Activated B cell treated with CpG ODN at 0.5 μM for 24 hours (primary cell): ENCODE measurements at places on chromosomes 1 and 21.

DNA sequence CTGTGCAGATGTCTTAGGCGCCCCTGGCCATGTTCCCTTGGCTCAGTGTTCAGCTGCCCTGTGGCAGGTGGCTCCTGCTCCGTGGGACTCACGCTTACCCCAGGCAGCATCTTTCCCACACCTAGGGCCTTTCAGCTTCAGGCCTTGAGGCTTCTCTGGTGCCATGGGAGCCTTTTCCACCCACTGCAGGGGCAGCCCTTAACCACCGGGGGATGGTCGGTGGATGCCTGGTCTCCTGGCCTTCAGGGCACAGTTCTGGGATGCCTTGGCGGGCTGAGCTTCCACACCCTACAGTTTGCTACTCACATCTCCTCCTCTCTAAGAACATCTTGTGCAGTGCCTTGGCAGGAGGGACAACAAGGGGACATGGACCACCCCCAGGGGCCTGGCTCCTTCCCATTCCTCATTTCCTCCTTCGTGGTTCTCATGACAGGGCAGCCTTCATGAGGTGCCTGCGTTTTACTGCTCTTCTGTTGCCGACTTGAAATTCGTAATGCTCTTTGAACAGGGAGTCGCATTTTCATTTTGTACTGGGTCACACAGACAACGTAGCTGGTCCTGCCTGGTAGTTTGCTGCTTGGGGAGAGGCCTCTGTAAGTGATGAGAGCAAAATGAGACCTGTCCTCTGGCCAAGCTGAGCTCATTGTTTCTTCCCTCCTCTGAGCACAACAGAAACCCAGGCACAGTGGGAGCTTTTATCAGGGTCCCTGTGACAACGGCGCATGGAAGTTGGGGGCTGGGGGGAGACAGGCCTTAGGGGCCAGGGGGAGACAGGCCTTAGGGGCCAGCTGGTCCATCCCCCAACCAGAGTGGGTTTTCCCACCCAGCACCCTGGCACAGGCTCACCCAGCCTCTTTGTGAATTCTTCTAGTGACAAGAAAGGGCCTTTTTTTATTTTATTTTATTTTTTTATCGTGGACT, 62.0 kb upstream of the NEK2 start:
- no peak for DNase-seq

GRCh38 chr1:35120458-35121133, 41.4 kb downstream of the ZMYM1 start:
- peak; percentile 20 for DNase-seq

DNA sequence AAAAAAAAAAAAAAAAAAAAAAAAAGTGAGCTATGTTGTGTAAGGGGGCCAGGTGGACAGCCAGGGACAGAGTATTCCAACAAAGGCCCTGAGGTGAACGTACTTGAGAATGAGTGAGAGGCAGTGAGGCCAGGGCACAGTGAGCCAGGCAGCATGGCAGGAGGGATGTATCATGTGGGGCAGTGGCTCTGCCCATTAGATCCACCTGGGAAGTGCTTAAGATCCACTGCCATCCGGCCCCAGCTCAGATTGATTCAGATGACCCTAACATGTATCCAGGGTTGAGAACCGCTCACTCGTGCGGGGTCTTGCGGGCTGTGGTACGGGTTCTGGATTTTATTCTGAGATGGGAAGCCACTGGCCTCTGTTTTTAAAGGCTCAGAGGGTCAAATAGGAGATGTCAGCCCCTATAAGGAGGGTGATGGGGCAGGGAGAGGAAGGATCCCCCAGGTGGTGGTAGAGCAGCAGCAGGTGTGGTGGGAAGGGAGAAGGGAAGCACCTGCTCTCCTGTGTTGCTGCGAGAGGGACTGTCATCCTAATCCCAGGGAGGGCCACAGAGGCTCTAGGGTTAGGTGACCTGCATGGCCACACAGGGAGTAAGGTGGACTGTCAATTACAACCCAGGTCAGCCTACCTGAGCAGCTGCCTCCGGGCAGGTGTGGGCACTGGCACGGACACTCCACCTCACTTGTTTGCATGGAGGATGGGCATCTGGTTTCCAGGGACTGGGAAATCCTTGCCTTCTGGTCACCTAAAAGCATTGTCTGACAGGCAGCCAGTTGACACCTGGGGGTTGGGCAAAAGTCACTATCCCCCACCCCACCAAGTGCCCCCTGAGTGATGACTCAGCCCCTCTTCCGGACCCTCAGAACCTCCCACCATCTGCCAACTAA, 31.6 kb downstream of the CDK18 start:
- DNase-seq: peak; percentile 1

GRCh38 chr1:2384941-2385481, 6.3 kb downstream of the MORN1 start:
- DNase-seq: no peak

DNA sequence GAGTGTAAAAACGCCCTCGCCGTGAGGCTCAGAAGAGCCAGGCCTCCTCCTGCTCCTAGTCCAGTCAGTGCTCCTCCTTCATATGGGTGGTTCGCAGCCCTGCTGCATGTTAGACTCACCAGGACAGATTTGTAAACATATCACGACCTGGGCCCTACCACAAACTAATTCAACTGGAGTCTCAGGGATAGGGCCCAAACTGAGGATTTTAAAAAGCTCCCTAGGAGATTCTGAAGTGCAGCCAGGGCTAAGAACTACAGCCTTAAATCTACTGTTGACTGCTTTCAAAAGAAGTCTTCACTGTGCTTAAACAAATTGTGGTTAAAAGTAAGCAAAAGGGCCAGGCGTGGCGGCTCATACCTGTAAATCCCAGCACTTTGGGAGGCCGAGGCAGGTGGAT, 57.0 kb downstream of the CAMTA1 start:
- no peak for DNase-seq

DNA sequence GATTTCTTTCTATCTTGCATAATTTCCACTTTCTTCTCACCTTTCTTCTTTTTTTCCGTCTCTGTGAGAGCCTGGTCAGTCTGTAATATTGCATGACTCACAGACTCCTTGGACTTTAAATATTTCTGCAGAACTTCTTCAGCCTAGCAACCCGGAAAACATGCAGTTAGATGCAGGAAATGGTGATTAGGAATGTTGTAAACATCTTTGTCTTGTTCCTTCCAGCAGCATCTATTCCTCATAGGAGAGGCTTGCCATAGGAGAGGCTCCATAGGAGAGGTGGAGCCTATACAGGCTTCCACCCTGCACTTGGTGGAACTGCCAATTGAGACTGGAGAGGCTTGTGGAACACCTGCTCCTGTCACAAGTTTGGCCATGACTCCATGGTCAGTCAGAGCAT, 10.0 kb downstream of the GBP5 start:
- no peak for DNase-seq

- DNase-seq: peak; percentile 33
Observed at GRCh38 chr1:241356519-241357365, at the start of gene RGS7. TSS of gene RGS7 (minus strand) at chr1:241357205.

DNA sequence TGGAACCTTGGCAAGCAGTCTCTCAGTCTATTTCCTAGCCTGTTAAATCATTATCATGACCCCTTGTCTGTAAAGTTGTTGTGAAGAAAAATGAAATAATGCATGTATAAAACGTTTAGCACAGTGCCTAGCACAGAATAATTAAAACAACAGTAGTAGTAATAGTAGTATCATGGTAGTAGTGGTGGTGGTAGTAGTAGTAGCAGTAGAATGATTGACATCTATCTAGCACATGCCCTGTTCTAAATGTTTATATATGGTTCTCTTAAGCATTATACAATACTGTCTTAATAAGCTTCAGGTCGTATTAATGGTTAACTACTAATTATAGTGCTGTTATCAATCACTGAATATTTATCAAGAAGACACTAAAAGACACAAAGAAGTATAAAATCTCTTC, 46.7 kb downstream of the GPR3 start:
- DNase-seq: no peak

DNA sequence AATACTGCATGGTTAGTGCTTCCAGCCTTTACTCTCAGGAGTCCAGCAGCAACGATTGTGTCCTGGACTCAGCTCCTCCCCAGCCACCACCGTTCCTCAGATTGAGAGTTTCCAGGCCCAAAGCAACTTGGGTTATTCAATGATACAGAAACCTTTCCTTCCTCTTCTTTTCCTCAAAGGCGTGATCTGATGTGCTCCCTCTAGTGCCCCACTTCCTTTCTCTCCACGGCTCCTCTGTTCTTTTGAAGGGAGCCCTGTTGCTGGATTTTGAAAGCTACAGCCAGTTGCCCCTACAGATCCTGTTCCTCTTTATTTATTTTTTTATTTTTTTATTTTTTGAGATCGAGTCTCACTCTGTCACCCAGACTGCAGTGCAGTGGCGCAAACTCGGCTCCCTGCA, 14.1 kb downstream of the CRP start:
- no peak for DNase-seq

DNA sequence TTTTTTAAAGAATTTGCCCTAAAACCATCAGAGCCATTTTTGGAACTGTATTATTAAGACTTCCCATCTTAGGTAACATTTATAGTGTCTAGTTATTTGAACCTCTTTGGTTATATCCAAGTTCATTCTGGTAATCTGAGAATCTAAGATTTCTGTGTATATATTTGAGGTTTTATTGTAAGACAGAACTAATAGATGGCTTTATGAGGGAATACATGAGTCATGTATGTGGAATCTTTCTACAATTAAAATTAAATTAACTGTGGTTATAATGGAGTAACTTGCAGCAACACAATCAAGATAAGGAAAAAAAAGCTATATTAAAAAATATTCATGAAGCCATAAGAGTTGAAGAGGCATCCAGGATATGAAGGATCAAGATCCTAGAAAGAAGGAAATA, 92.1 kb downstream of the UBE2U start:
- no peak for DNase-seq

DNA sequence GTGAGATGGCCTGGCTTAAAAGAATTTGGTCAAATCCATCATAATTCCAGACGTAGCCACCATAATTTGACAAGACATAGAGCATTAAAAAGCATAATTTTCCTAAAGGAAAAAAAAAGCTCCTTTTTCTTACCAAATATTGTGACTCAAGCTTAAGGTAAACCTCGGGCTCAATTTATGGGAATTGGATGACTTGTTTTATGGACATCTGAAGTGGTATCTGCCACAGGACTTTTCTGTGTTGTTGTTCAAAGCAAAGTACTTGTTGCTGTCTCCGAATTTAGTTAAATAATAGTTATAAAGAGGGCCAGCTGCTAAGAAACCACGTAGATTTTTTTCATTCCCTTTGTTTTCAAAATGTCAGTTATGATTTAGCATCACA, 1.1 kb downstream of the MPZL1 start:
- no peak for DNase-seq

DNA sequence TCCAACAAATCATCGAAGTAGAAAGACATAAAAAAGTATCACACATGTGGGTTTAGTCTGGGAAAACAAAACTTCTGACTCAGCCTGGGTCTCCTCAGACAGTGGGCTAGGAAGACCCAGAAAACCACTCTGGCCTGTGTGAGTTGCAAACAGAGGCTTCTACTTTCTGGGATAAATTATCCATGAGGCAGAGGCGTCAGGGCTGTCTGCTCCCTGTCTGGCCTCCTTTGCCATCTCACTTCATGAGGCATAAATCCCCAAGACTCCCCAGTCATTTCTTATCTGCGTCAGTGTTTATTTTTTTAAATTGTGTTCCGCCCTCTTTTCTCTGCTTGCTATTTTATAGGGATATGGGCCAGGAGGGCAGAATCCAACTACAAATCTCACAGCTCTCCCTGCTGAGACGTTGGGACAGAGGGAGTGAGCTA, 80.6 kb upstream of the TRABD2B start:
- DNase-seq: no peak

DNA sequence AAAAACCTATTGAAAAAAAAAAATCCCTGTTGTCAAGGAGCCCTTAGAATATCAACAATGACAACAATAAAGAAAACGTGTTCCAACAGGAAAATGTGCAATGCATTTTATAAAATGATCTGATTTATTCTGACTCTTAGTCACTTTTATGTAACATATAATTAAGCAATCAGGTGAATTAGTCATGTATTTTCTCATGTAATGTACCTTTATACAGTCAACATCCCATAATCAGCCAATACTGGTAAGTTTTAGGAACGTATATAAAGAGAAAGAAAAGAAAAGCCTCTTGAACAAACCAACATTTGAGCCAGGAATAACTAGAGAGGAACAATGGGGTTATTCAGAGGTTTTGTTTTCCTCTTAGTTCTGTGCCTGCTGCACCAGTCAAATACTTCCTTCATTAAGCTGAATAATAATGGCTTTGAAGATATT, at the start of gene CLCA4:
CLCA4 (plus strand) TSS at position 292 of the 435 bp plus-strand sequence; CDS start at position 334, 42 bp downstream.
- no peak for DNase-seq

- DNase-seq: no peak
Observed at GRCh38 chr1:27339213-27339612, 2.6 kb upstream of the SYTL1 start.

DNA sequence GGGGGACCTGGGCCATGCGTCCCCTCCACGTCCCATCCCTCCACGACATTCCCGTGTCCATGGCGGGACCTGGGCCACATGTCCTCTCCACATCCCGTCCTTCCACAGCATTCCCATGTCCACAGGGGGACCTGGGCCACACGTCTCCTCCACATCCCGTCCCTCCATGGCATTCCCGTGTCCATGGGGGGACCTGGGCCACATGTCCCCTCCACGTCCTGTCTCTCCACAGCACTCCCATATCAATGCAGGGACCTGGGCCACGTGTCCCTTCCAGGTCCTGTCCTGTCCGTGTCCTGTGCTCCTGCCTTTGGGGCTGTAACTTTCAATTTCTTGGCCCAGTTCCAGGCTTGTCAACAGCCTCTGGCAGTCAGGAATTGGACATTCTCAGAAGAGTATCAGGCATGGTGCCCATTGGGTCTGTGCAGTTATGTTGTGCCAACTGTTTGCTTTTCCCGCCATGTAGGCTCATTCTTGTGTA, 47.1 kb downstream of the WNT9A start:
- no peak for DNase-seq

DNA sequence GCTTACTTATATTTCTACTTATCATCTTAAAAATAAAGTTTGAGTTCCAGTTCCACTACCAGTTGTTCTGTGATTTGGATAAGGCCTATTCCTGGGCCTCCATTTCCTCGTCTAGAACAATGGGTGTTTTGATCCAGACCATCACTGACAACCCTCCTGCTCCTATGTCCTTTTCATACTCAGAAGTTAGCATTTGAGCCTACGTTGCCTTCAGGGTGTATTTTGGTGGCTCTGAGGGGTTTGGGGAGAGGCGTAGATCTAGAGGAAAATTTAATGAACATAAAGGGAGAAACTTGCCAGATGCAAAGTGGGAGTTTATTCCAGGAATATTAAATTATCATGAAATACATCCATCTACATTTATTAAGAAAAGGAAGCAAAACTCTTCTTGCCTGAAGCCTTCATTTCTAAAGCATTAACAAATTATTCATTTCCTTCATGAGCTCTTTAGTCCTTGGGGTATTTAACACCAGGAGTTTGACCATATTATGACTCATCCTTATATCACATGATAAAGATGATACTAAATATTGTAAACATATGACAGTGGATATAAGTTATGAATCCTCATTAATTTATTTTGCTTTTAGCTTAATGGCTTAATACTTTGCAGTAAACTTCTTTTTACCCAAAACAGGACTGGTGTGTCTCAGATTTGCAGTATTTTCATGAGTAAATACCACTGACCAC, 47.2 kb upstream of the SYT14 start:
- DNase-seq: no peak

DNA sequence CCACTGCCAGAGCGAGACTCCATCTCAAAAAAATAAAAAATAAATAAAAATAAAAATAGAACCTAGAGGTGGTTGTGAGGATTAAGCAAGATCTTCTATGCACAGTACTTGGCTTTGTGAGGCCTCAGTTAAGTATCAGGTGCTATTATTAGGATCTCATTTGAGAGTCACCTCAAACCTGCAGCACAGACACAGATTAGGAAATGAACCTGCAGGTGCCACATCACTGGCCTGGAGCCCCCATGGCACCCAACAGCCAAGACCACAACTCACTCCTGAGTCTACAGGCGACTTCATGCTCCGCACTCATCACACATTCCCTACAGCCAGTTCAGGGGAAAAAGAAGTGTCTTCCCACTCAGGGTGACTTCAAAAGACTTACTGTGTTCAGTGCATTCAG, 176.8 kb downstream of the SLC45A1 start:
- DNase-seq: no peak
